ENCODE measurements at places on chromosomes 5 and 9.

DNA sequence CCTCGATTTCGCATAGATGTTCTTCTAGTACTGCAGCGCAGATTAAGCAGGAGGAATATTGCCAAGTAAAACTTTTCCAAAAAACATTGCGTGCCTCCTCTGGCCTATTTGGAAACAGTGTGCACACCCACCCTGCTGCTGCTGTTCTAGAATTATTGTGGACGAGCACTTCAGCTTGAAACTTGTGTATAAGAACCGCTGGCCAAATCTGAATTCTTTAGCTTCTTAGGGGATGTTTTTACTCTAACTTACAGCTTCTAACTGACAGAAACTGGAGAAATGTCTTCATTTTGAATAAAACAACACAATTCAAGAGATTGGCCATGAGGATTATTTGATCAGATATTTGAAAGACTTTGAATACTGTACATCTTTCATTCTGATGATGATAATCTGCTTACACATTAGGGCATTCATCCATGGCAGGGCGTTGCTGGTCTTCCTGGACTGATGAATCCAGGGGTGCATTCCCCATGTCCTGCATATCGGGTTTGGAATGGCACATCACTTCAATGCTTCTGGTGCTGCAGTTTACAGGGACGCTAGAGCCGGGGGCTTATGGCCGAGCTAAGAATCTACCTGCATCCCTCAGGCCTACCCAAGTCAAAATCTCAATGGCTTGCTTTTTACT is 6.5 kb downstream of the ADAMTS16 start:
- no peak for DNase-seq

DNA sequence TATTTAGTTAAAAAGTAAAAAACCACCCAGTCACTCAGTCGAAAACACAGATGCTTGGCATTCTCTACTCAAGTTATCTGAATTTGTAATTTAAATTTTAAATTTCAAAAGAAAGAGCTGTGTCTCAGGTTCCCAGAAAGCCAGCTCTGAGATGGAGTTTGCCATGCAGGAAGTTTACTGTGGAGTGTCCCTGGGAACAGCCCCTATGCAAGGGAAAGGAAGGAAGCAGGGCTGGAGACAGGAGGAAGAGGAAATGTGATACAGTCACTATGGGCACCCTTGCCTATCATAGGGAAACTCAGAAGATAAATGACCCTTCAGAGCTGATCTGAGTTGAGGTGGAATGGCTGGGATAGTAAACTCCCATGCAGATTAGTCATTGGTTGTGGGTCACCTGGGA is 408.8 kb upstream of the ACTBL2 start:
- no peak for DNase-seq

- DNase-seq, result no peak
These were observed 142.7 kb upstream of the SLC12A2 start for GRCh38 chr5:127940854-127941253.

- no peak for DNase-seq
These were observed 118.4 kb downstream of the MARCHF11 start for GRCh38 chr5:16061163-16061562.

DNA sequence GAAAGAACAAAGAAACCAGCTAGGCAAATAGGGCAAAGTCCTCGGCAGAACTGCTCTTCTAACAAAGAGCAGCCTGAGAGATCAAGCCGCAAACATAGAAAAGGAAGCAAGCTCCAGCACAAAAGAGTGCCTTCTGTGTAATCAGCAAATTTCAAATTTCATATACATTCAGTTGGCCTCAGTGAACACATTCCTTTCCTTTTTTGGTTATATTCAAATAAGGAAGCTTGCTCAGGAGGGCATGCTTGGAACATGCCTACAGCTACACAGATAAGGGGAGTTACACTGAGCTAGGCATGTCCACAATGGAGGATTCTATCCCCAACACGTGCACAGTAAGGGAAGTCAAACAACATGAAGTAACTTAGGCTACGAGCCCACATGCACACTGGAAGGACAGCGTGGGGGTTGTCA is 23.4 kb downstream of the IL33 start:
- DNase-seq, result no peak

DNA sequence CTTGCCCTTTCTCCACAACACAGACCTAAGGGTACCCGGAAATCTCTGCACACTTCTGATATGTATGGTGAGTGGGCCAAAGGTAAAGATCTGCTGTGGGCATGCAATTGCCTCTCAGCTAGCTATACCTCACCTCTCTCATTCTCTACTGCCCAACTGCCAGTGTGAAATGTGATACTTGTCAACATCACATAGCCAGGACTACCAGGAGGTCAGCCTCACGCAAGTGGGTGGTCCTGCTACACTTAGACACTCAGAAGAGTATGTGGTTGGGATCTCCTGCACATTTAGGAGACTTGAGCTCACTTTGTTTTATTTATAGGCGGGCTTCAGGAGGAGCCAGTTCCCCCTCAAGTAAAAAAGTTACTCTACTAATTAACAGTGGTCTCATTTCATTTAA is 88.0 kb upstream of the MAN2A1 start:
- DNase-seq, result no peak

- DNase-seq, result no peak
These were observed 37.5 kb upstream of the RXRA start for GRCh38 chr9:134288746-134289145.

- no peak for DNase-seq
These were observed 13.6 kb downstream of the NNT start for GRCh38 chr5:43616535-43616934.

DNA sequence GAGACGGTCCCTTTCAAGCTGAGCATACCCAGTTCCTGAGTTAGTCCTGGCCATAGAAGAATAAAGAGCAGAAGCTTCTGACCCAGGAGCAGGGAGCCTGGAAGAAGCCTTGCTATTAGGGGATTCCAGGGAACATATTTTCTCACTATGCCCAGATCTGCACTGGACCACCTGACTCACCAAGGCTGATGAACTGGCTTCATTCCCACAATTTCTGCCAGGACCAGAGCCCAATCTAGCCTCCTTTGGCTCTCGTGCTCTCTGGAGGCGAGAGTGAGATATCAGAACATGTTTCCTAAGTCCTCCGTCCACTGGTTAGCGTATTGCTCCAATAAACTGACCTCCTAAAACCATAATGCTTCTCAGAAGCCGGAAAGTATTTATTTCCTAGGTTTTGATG is 9.9 kb downstream of the GABBR2 start:
- DNase-seq, result no peak

DNA sequence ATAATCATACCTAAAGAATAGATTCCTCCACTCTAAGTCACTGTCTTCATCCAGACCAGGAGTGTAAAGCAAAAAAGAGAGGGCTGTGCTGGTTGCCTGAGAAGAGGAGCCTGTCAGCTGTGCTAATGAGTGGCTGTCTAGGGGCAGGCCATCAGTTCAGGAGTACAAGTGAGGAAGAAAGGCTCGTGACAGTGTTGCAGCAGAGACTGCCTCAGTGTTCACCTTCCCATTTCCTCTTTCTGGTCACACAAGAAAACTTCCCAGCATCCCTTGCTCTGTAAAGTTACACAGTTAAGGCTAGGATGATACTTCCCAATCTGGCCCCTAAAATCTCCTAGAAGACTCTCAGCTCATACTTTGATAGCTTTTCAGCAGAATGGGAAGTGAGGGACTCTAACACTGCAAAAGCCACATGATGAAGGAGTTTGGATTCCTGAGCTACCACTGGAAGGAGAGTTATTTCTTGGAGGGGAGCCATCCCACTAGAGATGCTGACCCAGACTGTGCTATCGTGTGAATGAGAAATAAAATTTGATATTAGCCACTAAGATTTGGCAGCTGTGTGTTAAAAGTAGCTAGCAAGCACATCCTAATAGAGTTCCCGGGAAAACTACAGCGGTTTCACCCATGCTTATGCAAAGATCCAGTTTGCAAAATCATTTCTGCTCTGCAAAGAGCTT is 67.1 kb downstream of the ADAMTS12 start:
- no peak for DNase-seq

GRCh38 chr5:141942185-141942857 is 15.7 kb downstream of the PCDH12 start:
- no peak for DNase-seq

- peak; percentile 70 for DNase-seq
These were observed at the start of gene TOR4A for GRCh38 chr9:137277329-137278041. TOR4A (plus strand) TSS chr9:137277726; CDS start chr9:137278690, 964 bp downstream.

GRCh38 chr9:76887003-76887821 is 18.7 kb downstream of the PRUNE2 start:
- DNase-seq, result no peak

DNA sequence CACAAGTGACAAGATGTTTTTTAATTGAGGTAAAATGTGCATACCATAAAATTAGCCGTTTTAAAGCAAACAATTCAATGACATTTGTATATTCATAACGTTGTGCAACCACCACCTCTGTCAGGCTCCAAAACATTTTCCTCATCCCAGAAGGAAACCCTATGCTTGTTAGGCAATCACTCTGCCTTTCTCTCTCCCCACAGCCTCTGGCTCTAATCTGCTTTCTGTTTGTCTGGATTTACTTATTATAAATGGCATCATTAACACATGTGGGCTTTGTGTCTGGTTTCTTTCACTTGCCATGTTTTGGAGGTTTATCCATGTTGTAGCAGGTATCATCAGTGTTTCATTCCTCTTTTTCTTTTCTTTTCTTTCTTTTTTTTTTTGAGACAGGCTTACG is 1.4 kb upstream of the N4BP3 start:
- no peak for DNase-seq

DNA sequence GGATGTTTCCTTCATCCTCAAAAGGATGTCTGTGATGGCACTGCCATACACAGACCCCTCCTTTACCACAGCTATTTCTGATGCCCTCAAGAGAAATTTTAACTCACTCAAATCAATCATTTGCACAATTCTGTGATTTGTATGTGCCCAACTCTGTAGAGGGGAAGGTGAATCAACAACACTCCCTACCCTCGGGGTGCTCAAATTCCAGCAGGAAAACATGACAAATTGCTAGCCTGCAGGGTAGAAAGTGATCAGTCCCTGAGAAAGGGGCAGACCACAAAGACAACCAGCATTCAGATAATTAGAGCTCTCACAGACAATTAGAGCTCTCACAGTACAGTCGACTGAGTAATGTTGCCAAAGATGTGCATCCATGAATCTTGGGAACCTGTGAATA is 45.3 kb upstream of the FOXE1 start:
- no peak for DNase-seq

DNA sequence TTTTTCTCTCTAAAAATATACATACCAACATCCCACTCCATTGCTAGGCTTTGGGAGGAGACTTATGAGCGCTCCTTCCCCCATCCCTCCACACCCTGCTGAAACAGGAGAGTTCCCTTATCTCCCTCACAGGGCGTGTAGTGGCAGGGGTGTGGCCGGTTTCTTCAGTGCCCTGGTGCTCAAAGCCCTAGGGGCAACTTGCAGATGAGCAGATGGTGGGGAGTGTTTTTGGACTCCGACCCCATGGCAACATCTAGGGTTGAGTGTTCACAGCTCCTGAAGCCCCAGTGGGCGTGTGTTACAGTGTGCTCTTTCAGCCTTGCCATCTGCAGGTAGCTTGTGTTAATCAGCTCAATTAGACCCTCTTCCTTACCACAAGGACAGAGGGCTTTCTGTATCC is 409.5 kb downstream of the MAT2B start:
- DNase-seq, result peak; percentile 86

DNA sequence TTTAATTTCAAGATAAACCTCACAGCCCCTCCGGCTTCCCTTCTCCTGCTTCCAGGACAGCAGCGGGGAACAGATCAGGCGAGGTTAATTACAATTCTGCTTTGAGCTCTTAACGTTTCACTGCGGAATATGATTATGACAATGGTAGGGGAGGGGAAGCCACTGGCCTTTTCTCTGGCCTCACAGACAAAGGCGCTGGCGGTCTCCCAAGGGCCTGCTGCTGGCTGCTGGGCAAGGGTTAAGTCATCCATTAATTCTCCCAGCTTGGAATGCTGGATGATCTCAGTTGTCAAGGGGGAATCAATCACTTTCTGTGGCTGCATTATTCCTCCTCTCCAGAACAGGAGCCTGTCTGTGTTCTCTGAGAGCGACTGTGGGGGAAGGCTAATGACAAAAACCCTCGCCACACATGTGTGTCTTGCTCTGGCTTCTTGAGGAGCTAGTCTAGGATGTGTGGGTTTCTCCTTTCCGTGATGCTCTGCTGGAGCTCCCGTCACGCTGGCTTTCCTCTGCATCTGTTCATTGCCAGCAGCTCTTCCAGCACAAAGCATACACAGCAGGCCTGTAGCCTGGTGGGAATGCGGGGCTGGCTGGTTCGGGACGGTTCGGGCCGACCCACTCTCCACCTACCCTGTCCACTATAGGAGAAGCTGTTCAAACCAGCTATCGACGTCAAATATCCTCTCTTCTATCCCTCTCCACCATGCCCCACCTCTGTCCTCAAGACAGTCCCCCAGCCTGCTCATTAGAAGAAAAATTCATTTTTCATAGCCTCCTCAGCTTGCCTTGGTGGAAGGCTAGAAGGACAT is 82.8 kb downstream of the DCP2 start:
- DNase-seq, result no peak

DNA sequence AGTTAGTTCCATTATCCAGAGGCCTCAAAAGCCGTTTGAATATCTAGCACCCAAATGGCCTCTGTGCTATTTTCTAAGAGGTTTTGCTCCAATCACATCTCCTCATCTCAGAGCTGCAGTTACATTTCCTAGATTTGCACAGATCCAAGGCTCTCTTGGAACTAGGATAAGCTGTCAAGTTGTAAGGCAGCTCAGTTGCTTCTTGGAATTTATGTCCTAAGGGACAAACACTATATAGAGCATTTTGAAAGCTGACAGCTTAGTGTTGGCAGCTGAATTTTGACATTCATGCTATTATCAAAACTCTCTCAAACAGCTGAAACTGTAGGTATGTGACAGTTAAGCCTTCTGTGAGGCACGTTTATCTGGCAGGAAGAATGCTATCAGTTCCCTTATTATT is 97.0 kb downstream of the MACIR start:
- DNase-seq, result no peak

DNA sequence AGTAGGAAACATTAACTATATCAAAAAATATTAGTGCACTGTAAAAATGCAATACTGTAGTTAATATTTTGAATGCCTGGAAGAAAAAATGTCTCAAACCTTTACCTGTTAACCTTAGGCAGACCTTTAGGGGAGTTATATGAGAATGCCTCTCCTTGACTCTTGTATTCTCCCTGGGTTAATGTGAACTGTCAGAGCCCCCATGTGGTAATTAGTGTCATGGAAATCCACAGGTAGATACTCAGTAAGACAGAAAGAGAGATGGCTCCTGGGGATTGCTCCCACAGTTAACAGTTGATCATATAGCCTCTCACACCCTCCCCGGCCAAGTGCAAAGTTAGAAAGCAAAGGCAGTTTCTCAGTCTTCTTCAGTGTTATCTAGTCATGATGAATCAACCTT is 742.8 kb downstream of the NR2F1-AS1 start:
- DNase-seq, result no peak

DNA sequence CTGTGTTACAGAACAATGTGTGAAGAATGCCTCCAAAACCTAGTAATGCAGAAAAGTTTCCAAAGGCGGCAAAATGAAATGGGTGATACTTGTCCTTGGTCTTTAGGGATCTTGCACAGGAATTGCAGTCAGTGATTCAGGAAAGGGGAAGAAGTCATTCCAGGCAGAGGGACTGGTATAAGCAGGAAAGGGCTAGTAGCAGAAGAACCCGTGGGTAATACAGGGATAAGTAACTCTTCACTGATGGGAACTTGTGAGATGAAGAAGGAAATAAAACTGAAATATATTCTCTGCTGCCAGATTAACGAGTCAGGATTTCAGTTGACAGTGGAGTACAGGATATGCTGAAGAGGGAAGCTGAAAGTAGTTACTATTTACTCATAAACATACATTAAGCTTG is 1.2 kb downstream of the SRFBP1 start:
- DNase-seq, result no peak

GRCh38 chr5:96050273-96050880 is 88.7 kb upstream of the ELL2 start:
- DNase-seq, result no peak

Measured in CD4-positive, alpha-beta T cell treated with Interleukin-1 beta for 1 hour (primary cell).